ENCODE measurements at places on chromosomes 5 and 9.
A peak's percentile ranks its signal among the peaks of the same experiment; 100 is the strongest.

DNA sequence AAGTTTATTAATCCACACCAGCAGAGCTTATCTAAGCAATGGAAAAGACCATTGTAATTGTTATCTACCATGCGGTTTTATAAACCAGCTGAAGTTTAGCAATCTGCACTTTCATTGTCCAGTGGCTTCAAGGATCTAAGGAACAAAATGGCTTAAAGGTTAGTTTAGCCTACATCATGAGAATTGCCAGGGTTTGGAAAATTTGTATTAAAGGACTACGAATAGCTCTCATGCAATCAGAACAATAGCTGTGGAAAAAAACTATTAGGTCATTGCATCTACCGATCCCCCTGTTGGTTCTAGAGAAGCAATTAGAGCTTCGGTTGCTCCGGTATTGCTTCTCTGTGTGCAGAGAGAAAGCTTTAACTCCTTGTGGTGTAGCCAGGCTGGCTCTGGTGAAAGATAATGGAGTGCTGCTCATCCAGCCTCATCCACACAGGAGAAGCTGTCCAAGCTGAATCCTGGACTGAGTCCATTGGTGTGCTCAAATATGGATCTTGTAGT, 86.3 kb upstream of the SLC12A2 start:
- peak; percentile 12 for DNase-seq

DNA sequence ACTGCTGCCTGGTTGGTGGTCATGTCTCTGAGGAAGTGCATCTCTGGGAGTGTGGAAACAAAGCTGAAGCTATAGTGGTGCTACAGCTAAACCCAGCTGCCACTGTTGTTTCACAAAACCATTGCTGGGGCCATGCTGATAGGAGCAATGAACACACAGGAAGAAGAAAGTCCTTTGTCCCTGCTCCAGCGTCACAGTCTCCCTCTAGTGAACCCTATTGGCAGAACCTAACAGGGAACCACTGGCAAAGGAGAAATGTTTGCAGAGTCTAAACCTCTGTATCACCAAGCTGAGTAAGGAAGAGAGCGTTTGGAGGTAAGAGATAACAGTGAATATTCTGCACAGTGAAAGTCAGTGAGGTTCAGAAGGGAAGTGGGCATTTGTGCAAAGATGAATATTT, 244.0 kb downstream of the YTHDC2 start:
- DNase-seq, result no peak

DNA sequence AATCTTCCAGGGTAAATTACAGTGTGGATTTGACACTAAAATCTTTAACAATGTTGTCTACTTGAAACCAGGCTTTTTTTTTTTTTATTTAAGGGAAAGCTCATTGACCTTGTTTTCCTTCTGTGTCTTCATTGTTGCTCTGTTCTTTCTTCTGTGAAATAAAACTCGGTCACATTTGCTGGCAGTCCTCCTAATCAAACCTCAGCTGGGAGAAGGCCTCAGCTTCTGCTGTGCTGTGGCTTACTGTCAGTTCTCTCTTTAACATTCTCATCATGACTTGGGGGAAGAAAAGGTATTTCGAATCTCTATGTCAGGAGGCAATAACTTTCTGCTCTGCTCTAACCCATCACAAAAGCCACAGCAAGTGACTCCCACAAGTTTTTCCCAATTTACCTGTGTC, 268.9 kb downstream of the ZNF608 start:
- peak; percentile 23 for DNase-seq

DNA sequence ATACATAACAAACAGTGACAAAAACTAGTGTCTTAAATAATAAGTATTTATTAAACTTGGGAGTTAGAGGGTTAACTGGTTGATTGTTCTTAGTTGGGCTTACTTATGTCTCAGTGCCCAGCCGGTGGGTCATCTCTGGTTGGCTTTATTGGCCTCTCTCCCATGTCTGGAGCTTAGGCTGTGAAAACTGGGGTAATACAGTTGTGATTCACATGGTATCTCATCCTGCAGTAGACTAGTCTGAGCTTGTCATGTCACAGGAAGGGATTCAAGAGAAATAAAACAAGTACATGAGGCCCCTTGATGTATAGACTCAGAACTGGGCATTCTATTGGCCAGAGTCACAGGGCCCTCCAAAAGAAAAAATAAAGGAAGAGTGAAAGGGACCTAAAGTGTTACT, 466.4 kb upstream of the SMC2 start:
- DNase-seq, result no peak

DNA sequence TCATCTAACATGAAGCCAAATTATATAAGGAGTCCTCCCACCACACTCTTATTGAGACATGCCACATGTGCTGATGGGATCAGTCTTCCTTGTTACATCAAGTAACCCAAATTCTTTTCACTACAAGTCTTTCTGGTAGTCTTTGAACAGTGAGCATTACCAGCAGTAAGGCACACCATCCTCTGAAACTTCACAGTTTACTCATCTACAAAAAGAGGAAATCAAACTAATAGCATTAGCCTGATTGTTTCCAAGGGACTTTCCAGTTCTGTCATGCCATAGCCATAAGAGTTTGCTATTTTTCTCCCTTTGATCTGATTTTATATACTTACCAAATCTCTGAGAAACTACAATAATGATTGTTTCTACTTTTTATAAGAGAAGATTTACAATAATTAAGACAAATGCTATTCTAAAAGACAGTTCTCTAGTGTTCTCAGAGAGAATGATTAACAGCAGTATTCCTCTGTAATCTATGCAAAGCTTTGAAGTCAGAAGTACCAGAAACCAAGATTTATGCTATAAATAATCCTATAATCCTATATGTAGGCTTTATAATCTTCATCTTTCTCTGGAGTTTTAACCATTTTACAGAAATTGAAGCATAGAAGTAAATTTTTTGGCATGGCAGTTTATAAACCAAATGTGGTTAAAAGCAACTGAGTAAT, 166.2 kb upstream of the ACO1 start:
- DNase-seq, result no peak

DNA sequence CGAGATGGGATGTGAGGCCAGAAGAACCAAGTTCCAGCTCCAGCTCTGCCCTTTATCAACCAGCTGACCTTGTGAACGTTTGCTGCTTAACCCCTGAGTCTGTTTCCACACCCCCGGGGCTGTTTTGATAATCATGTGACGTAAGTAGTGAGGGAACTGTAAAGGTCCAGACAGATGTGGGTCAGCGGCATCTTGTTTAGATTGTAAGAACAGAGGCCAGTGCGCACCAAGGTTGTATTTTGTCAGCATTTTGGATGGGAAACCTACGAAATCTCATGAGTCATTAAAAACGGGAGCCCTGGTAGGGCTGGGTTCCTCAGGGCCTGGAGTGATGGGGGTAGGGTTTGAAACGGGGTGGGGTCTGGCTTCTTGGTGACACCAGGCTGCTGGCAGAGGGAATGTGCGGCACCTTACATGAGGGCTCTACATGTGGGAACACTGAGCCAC, 13.8 kb upstream of the COL15A1 start:
- DNase-seq, result peak; percentile 76

DNA sequence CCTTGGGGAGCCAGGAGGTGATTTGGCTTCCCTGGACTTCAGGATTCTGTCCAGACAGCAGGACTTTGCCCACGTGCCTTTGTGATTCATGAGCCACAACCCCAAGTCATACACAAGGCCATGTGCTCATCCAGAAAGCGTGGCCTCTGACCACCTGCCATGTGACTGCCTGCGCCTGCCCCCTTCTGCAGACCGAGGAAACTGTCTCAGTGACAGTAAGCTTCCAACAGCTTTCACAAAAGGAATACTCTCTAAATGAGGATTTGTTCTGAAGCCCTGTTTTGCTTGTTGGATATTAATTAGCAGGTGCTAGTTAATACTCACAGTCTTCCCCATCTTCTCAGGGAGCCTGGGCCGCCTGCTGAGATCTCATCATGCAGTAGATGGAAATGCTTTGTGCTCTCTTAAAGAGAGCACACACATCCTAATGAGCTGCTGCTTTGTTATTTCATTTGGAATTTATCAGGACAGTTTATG, 36.9 kb upstream of the ANGPTL2 start:
- DNase-seq, result peak; percentile 93

DNA sequence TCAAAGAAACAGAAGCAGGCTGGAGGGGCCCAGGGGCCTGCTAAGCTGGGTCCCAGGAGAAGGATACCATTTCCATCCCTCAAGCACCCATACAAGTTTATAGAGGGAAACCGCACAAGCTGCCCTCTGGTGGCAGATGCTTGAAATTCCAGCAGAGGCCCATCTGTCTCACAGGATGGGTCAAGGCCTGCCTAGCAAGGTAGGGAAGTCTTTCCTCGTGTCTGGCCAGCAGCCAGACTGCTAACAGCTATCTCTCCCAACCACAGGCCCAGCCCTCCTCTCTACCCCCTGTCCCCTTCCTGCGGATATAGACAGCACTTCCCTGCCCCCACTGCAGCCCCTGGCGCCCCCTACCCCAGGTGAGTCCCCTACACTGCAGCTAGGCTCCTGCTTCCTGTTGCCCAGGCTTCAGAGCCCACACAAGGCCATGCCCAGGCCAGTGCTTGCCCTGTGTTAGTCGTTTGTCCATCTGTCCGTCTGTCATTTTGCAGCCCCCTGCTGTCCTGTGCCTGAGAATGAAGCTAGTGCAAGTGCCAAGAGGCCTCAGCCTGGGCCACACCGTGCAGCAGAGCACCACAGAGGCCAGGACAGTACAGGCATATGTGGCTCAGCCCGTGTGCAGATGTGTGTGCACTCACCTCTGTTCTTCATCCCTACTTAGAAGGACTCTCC, 26.2 kb downstream of the TCF7 start:
- DNase-seq, result peak; percentile 88

DNA sequence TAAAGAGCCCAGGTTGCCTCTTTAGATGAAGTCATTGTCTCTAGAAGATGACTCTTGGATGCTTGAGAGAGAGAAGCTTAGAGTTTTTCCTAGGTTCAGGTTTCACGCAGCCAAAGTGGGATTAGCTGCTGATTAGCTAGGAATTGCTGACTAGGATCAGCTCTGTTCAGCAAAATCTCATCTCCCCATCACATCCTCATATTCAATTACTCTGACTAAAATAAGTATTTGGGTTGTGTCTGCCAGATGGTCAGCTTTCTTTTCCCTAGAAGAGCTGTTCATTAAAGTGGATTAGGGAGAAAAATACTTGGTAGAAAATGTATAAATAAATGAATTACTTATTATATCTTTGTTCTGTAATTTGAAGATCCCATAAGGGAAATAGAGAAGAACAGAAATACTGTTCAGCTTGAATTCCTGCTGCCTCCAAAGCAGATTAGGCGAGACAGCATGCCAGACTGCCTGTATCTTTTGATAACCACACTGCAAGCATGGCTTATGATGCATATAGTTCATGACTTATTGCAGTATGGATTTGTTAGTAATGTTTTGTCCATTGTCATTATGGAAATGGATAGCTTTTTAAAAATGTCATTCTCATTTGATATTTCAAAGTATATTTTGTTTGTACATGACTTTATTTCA, 184.8 kb upstream of the CD180 start:
- no peak for DNase-seq

DNA sequence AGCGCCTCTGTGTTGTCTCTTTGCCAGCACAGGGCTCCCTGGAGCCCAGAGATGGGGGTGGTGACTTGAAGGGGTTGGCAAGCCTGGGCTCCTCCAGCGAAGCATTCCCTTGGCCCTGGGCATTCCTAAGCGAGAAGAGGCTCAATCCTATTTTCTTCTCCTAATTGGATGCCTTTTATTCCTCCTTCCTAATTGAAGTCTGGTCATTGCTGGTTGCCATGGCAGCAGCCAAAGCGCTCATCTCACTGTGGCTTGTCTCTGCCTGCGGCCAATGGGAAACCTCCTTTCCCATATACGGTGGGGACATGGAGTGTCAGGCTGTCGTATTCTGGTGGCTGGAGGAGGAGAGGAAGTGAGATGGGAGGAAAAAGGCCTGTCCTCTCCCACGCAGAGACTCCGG, 52.3 kb upstream of the RARS1 start:
- DNase-seq, result no peak

DNA sequence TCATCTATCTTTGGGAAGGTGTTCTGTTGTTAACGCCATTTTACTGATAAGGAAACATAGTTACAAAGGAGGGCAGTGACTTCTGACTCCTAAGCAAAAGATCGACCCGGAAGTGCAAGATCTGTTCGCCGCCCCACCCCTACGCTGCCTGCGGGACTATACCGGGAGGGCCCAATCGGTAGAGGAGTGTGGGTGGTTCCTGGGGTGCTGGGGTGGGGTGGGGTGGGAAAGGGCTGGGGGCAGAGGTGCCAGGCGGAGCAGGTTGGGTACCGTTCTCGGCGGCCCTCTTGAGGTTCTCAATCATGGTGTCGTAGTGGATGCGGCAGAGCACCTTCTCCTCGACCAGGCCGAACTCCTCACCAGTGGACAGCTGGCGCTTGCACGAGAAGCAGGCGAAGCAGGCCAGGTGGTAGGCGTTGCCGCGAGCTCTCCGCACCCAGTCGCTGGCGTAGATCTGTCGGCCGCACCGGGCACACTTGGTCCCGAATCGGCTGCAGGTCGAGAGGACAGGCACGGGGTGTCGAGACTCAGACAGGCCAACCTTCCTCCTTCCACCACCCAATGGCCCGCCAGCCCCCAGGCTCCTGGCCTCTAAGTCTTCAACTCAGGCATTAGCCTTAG, 11.8 kb downstream of the LHX6 start:
- DNase-seq, result no peak

DNA sequence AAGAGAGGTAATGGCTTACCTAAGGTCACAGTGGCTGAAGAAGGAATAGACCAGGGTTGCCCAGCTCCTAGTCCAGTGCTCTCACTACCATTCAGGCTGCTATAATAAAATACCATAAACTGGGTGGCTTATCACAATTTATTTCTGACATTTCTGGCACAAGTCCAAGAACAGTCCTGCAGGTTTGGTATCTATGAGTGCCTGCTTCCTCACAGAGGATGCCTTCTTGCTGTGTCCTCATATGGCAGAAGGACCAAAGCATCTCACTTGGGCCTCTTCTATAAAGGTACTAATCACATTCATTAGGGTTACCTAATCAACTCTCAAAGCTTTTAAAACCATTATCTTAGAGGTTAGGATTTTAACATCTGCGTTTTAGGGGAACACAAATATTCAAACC, 17.2 kb downstream of the STARD4 start:
- no peak for DNase-seq

GRCh38 chr5:162837155-162837554, 600.2 kb upstream of the CCNG1 start:
- DNase-seq, result no peak

- DNase-seq, result no peak
Observed at GRCh38 chr5:159319363-159319762, 10.9 kb downstream of the IL12B start.

GRCh38 chr5:17796757-17797396, 162.6 kb downstream of the TAF11L14 start:
- no peak for DNase-seq

- no peak for DNase-seq
Observed at GRCh38 chr5:1375871-1376810, 31.2 kb upstream of the CLPTM1L start.

DNA sequence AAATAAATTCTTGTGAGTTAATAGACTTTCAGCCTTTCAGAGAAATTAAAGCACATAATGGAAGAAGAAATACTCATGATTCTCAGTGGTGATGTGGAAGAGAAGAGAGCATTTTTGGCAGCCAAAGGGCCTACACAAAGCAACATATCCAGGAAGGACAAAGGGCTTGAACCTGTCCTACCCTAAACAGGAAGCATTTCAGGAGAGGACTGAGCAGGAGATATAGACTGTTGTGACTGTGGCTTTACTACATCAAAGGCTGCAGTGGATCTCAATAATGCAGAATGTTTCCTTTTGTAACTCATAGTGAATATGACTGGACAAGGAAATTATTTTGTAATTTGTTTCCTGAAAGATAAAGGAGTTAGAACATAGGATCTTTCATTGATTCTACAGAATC, 1.3 kb upstream of the PARP8 start:
- no peak for DNase-seq
